Heart right ventricle (tissue), 16 donors: ENCODE measurements at places on chromosomes 12 and 14. TPM values are rescaled to one million over a fixed set of nuclear protein-coding genes. Genes with fewer than 3 reads are reported as not detected.

GRCh38 chr12:103997286-103997900, 31.7 kb downstream of the TDG start:
- peak; percentile 54 for DNase-seq

DNA sequence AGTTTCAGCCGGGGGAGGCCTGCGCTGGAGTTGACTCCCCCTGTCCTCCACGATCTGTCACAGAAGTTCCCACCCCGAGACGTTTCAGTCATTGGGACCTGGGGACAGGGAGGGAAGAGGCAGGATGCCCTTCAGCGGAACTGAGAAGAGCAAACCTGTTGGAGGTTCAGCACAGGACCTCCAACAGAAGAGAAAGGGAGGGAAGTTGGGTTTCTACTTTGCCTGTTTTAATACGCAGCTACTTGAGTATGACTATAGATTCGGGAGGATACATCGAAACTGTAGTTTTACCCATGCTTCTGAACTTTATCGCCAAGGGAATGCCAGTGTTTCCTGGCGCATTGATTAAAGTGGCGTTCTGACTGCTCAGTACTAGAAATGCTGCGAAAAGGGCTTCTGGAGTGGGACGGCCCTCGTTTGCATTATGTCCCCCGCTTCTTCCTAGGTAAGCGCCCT, 2.3 kb upstream of the DUSP6 start:
- DNase-seq = no peak

DNA sequence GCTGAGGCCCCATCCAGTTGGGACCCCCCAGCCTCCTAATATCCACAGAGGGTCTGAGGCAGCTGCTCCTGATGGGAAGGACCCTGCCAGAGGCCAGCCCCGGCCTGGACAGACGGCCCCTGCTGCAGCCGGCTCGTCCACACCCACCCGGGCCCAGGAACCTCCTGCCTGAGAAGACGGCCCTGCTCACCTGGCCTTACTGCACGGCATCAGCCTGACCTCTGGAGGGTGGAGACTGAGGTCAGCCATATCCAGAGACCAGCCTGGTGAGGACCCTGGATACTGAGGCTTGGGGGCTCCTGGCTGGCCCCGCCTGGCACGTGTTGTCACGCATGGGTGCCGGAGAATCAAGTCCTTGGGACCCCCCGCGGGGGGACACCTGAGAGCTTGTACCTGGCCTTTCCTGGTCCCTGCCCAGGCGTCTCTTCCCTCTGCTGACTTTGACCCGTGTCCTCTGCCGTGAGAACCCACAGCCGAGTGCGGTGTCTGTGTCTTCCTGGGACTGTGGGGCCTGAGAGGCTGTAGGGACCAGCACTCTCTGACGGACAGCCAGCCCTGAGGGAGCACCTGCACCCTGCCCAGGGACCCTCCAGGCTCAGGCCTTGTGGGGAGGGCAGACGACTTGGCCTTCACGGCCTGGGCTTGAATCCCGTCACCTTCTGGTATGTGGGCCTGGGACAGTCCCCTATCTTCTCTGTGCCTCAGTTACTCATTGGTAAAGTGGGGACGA, 57.3 kb downstream of the NOC4L start:
- DNase-seq = no peak

GRCh38 chr14:78581229-78581628, 411.1 kb downstream of the NRXN3 start:
- DNase-seq = no peak

The DCN gene
- polyA plus RNA-seq = 315 TPM

The SPTLC2 gene
- polyA plus RNA-seq = 6.5 TPM

GRCh38 chr14:24712909-24713308, 78.9 kb upstream of the GZMB start:
- DNase-seq = no peak

GRCh38 chr12:25248137-25248536, 2.6 kb downstream of the KRAS start:
- no peak for DNase-seq

DNA sequence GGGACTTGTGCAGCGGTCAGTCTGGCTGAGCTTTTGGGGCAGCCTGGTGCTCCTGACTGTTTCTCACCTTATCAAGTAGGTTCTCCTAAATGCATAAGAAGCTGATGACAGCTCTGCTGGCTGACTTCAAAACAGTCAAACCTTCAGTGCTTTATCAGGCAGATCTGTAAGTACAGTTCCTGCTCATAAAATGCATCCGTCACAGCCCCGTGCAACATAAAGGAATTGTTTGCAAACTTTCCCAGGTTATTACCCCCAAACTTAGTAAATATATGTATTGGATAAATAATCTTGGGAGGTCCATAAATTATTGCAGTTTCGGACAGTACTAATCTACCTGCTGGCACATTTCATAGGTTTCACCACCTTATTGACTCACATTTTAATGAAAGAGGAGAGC, 10.7 kb downstream of the TUNAR start:
- no peak for DNase-seq

The PMEL gene
- 0.49 TPM for polyA plus RNA-seq

The NFATC4 gene
- polyA plus RNA-seq = 28.7 TPM

GRCh38 chr14:39229222-39229543, 4.5 kb upstream of the MIA2 start:
- no peak for DNase-seq

The TMCC3 gene
- 2.6 TPM for polyA plus RNA-seq

GRCh38 chr12:20528208-20528607, 159.9 kb downstream of the PDE3A start:
- no peak for DNase-seq

The SERPINA3 gene
- 408 TPM for polyA plus RNA-seq

The ADCY4 gene
- 104 TPM for polyA plus RNA-seq

- DNase-seq = no peak
Measured at GRCh38 chr12:22396253-22396652, 61.7 kb upstream of the ST8SIA1 start.

- DNase-seq = no peak
Measured at GRCh38 chr14:102008891-102009290, 44.5 kb downstream of the DYNC1H1 start.

- DNase-seq = no peak
Measured at GRCh38 chr12:5514016-5514415, 82.1 kb downstream of the NTF3 start.

- no peak for DNase-seq
Measured at GRCh38 chr12:15899282-15899870, 11.8 kb upstream of the DERA start.

The MGP gene
- 252 TPM for polyA plus RNA-seq

The CDK2 gene
- 6.9 TPM for polyA plus RNA-seq

DNA sequence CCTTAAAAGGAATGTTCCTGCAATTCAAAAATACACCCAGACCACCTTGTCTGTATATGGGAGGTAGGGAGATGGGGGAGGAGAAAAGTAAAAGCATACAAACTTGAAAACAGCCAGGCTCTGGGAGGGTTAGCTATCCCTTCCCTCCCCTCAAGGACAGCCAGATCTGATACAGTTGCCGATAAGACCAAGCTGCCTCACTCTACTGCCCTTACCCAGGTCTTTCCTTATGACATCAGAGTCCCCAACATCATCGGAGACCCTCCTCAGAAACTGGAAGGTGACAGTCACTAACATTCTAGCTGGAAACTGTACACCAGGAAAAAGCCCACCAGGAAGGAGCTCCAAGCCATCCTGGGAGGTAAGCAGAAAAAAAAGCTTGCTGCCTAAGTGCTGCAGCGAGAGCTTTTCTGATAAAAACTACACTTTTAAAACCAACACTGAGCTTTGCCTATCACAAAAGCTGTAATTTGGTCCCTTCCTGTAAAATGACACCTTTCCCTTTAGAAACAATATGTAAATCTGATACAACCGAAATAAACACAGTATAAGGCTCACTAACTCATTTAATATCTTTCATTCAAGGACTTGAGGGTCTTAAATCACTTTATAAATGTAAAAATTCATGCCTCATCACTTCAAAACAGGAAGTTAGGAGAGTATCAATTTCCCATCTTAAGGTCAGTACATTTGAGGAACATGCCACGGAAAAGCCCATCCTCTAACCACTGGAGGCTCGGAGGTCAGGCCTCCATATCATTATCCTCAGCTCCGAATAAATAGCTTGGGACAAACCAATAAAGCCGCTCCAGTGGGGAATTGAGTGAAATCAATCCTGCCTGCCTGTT, 20.4 kb upstream of the PLEKHH1 start:
- DNase-seq = no peak

The IFNG gene
- not detected for polyA plus RNA-seq

GRCh38 chr14:77053046-77053841, 24.7 kb upstream of the IRF2BPL start:
- peak; percentile 82 for DNase-seq

- DNase-seq = no peak
Measured at GRCh38 chr12:90229407-90230170, 521.0 kb upstream of the ATP2B1 start.

The DDX24 gene
- polyA plus RNA-seq = 94.1 TPM
